Osteocyte (in vitro differentiated cells): ENCODE measurements at places on chromosomes 7 and 10. TPM values are rescaled to one million over a fixed set of nuclear protein-coding genes. Genes with fewer than 3 reads are reported as not detected.

GRCh38 chr7:137757146-137757925, 89.4 kb downstream of the DGKI start:
- H3K4me3 ChIP-seq: no peak overlapping the region
- H3K4me1 ChIP-seq: peaks cover 13% of the 10 kb centered on the region
- no peak overlapping the region for H3K27ac ChIP-seq

DNA sequence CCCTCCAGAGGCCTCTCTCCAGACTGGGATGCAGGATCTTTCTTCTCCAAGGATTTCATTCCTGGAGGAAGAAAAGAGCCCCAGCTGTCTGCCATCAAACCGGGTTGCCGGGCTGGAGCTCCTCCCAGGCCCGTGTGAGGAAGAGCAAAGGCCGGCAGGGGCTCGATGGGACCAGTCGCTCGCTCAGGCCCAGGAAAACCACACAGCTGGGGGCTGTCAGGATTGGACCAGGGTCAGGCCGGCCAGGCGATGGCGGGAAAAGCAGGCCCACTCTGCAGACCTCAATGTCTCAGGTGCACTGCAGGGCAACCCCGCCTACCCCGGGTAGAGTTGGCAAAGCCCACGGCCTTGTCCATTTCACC, 98.1 kb upstream of the DNAAF5 start:
- H3K27me3 ChIP-seq: no peaks in the 10 kb centered on the region
- H3K36me3 ChIP-seq: peaks cover 3% of the 10 kb centered on the region
- H3K4me3 ChIP-seq: no peak overlapping the region
- no peaks in the 10 kb centered on the region for H3K4me1 ChIP-seq
- DNase-seq: no peak

NKX1-2 gene
- total RNA-seq: not detected in 2 replicates

DNA sequence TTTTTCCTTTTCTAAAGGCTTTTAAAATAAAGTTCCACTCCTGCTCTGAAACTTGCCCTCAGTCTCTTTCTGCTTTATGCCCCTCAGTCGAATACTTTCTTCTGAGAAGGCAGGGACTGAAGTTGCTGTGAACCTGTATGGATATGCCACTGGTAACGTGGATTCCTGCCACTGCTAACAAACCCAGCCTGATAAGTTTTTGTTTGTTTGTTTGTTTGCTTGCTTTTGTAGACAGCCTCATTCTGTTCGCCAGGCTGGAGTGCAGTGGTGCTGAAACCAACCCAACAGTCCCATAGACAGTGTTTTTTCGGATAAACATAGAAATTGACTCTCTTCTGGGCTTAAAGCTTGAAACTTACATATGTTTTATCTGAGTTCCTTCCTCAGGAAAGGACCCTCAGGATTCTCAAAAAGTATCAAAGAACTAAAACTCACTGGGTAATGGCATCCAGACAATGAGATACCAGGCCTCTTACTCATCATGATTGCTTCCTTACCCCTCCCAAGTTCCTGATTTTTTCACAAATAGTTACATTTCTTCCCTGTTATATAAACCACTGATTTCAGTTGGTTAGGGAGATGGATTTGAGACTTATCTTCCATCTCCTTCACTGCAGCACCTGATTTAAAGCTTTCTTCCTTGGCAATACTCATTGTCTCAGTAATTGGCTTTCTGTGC, 273.6 kb downstream of the SDHAF3 start:
- H3K27ac ChIP-seq: no peak overlapping the region
- H3K27me3 ChIP-seq: no peaks in the 10 kb centered on the region

GRCh38 chr10:131071721-131072120, 239.8 kb downstream of the TCERG1L start:
- no peaks in the 10 kb centered on the region for H3K4me1 ChIP-seq
- no peak overlapping the region for H3K4me3 ChIP-seq
- no peaks in the 10 kb centered on the region for H3K27me3 ChIP-seq
- no peak overlapping the region for H3K27ac ChIP-seq

- no peaks in the 10 kb centered on the region for H3K4me1 ChIP-seq
- no peak for DNase-seq
- peaks cover 7% of the 10 kb centered on the region for H3K27me3 ChIP-seq
- no peak overlapping the region for H3K4me3 ChIP-seq
- no peak overlapping the region for H3K27ac ChIP-seq
Measured at GRCh38 chr7:78489476-78490240, 691.1 kb downstream of the PHTF2 start.

GRCh38 chr7:32161708-32162107, 91.5 kb upstream of the PDE1C start:
- H3K4me3 ChIP-seq: no peak overlapping the region
- no peaks in the 10 kb centered on the region for H3K27me3 ChIP-seq
- H3K27ac ChIP-seq: peak overlapping the region; percentile 92
- no peak for DNase-seq
- H3K4me1 ChIP-seq: peaks cover 68% of the 10 kb centered on the region
- no peaks in the 10 kb centered on the region for H3K36me3 ChIP-seq

IL6 gene
- total RNA-seq: not detected in 2 replicates

UTF1 gene
- not detected in 2 replicates for total RNA-seq

GRCh38 chr10:36116731-36117130, 474.6 kb upstream of the FZD8 start:
- H3K36me3 ChIP-seq: no peaks in the 10 kb centered on the region
- H3K4me1 ChIP-seq: peaks cover 10% of the 10 kb centered on the region
- no peak overlapping the region for H3K4me3 ChIP-seq
- H3K27ac ChIP-seq: no peak overlapping the region
- H3K27me3 ChIP-seq: no peaks in the 10 kb centered on the region

DNA sequence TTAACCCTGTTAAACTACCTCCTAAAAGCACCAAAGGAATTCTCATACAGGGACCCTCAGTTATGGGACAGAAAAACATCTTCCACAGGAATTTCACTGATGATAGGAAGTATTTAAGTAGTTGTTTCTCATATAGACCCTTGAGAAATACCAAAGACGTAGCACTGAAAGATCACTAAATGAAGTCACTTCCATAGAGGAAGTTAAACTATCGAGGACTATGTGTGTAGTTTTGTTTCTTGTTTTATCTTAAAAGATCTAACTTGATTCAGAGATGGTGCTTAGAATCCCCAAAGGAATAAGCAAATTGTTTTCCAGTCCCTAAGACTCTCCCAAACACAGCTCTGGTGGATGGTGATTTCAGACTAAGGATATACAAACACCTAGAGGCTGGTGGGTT, 94.8 kb upstream of the AFAP1L2 start:
- H3K27ac ChIP-seq: no peak overlapping the region
- H3K4me1 ChIP-seq: peaks cover 21% of the 10 kb centered on the region
- no peak overlapping the region for H3K4me3 ChIP-seq
- peaks cover 4% of the 10 kb centered on the region for H3K36me3 ChIP-seq
- no peak for DNase-seq

SLC13A4 gene
- 0.81 and 0.84 TPM in 2 replicates for total RNA-seq

DNA sequence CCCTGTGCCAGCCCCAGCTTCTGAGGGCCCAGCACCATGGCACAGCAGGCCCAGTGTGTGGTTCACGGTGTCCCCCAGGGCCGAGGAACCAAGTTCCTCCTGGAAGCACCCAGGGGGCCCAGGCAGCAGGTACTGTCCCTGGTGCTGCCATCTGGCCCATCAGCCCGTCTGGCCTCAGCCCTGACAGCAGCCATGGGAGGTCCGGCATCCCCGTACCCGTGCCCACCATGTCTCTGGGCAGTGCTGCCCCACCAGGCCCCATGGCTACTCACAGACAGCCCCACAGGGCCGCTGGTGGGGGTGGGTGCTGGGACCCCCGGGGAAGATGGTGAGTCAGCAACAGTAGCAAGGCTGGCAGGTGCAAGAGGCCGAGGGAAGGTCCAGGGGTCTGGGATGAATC, 32.8 kb downstream of the STK32C start:
- H3K36me3 ChIP-seq: no peaks in the 10 kb centered on the region
- H3K27me3 ChIP-seq: no peaks in the 10 kb centered on the region
- DNase-seq: no peak
- H3K27ac ChIP-seq: no peak overlapping the region
- H3K4me3 ChIP-seq: no peak overlapping the region

AGAP5 gene
- 5.9 and 8.1 TPM in 2 replicates for total RNA-seq

GRCh38 chr10:36362257-36362656, 720.2 kb upstream of the FZD8 start:
- no peak overlapping the region for H3K4me3 ChIP-seq
- no peaks in the 10 kb centered on the region for H3K27me3 ChIP-seq
- no peaks in the 10 kb centered on the region for H3K36me3 ChIP-seq
- no peaks in the 10 kb centered on the region for H3K4me1 ChIP-seq
- no peak overlapping the region for H3K27ac ChIP-seq

HIBADH gene
- 31.9 and 34.4 TPM in 2 replicates for total RNA-seq

- peak overlapping the region; percentile 57 for H3K27ac ChIP-seq
- DNase-seq: no peak
- H3K4me1 ChIP-seq: peaks cover 33% of the 10 kb centered on the region
- H3K4me3 ChIP-seq: peak overlapping the region; percentile 14
- H3K36me3 ChIP-seq: no peaks in the 10 kb centered on the region
Measured at GRCh38 chr10:48363617-48364355, 57.3 kb downstream of the MAPK8 start.

ERV3-1 gene
- 15.9 and 19.0 TPM in 2 replicates for total RNA-seq

GRCh38 chr10:104123397-104123796, 1.4 kb downstream of the SFR1 start:
- no peaks in the 10 kb centered on the region for H3K27me3 ChIP-seq
- no peak overlapping the region for H3K27ac ChIP-seq
- H3K4me1 ChIP-seq: peaks cover 25% of the 10 kb centered on the region
- H3K36me3 ChIP-seq: peaks cover 7% of the 10 kb centered on the region

PIP gene
- total RNA-seq: not detected in 2 replicates

- no peak for DNase-seq
- H3K27ac ChIP-seq: peak overlapping the region; percentile 70
- H3K4me1 ChIP-seq: peaks cover 69% of the 10 kb centered on the region
- H3K36me3 ChIP-seq: peaks cover 8% of the 10 kb centered on the region
- no peak overlapping the region for H3K4me3 ChIP-seq
Measured at GRCh38 chr7:55052081-55052480, 33.3 kb downstream of the EGFR start.

PRKG1 gene
- 10.5 and 10.8 TPM in 2 replicates for total RNA-seq
